H7 (cell line): ENCODE measurements at places on chromosomes 11 and 22. TPM values are rescaled to one million over a fixed set of nuclear protein-coding genes. Genes with fewer than 3 reads are reported as not detected.

The SLC22A9 gene
- not detected in 2 replicates for total RNA-seq

The AMPD3 gene
- total RNA-seq: 2.2 and 3.8 TPM in 2 replicates

DNA sequence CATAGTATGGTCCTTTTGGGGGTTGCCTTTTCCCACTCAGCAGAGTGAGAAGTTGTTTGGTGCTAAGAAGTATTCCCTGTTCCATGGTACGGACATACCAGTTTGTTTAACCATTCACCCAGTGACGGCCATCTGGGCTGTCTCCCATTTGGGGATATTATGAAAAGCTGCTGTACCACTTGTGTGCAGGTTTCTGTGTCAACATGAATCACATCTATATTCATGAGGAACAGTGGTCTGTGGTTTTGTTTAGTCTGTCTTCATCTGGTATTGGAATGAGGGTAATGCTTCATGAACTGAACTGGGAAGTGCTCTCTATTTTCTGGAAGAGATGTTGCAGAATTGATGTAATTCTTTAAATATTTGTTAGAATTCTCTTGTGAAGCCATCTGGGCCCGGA is 89.5 kb downstream of the TRMU start:
- DNase-seq: no peak

GRCh38 chr22:25689631-25690030 is 52.4 kb upstream of the MYO18B start:
- no peak for DNase-seq

GRCh38 chr11:19934828-19935259 is 222.2 kb downstream of the NAV2 start:
- DNase-seq: no peak

- DNase-seq: no peak
Observed at GRCh38 chr11:28223577-28223976, 115.4 kb downstream of the METTL15 start.

The KCNC1 gene
- not detected in 2 replicates for total RNA-seq

The OR8A1 gene
- not detected in 2 replicates for total RNA-seq

DNA sequence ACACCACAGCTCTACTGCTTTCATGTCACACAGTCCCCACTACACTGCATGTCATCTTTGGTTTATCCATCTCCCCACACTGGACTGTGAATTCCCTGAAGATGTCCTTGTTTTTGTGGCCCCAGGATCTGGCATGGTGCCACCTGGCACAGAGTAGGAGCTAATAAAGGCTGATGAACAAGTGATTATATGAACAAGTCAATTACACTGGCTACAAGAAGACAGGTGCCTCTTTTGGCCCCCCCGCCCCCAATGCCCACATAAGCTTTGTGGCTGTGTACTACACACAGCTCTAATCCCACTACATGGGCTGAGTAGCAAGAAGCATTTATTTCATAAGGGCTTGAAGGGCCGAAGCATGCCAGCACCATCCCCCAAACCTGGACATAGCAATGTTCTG is 24.7 kb downstream of the PLEKHA7 start:
- no peak for DNase-seq

The PUS3 gene
- total RNA-seq: 12.7 and 19.0 TPM in 2 replicates

- DNase-seq: peak; percentile 83
Observed at GRCh38 chr11:3609416-3610265, 32.2 kb downstream of the ART5 start.

The CHCHD10 gene
- 55.6 and 60.9 TPM in 2 replicates for total RNA-seq

- peak; percentile 74 for DNase-seq
Observed at GRCh38 chr11:1449490-1450243, 36.9 kb downstream of the MOB2 start.

DNA sequence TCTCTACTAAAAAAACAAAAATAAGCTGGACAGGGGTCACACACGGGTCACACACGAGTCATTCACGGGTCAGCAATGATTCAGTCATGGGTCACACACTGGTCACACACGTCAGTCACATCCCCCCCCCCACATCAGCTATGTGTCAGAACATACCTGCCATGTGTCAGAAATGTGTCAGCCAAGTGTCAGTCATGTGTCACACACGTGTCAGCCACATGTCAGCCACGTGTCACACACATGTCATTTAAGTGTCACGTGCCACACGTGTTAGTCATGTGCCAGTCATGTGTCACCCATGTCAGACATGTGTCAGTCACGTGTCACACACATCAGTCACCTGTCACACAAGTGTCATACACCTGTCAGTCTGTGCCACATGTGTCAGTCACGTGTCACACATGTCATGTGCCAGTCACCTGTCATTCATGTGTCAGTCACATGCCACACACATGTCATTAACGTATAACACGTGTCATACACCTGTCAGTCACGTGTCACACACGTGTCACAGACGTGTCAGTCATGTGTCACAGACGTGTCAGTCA is 28.7 kb upstream of the MMP20 start:
- no peak for DNase-seq

The SLC6A5 gene
- total RNA-seq: 0.30 TPM in 1 of 2 replicates, not detected in the other

The LRRC51 gene
- 4.2 and 6.7 TPM in 2 replicates for total RNA-seq

DNA sequence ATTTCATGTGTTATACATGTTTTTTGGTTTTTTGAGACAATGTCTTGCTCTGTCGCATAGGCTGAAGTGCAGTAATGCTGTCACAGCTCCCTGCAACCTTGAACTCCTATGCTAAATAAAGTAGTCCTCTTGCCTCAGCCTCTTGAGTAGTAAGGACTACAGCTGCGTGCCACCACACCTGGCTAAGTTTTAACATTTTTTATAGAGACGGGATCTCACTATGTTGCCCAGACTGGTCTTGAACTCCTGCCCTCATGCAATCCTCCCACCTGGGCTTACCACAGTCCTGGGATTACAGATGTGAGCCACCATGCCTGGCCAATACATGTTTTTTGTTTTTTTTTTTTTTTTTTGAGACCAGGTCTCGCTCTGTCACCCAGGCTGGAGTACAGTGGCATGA is 33.9 kb downstream of the SWAP70 start:
- no peak for DNase-seq

The C11orf97 gene
- not detected in 2 replicates for total RNA-seq

The NXPE4 gene
- total RNA-seq: not detected in 2 replicates

The HEPHL1 gene
- total RNA-seq: not detected in 2 replicates
